Right lung (tissue), 10 donors: ENCODE measurements at places on chromosomes 16 and 17. TPM values are rescaled to one million over a fixed set of nuclear protein-coding genes. Genes with fewer than 3 reads are reported as not detected.

- DNase-seq, result no peak
Observed at GRCh38 chr17:81925860-81926450, 1.6 kb downstream of the MAFG start.

CTU2 gene
- polyA plus RNA-seq, result 7.9 TPM

- no peak for DNase-seq
Observed at GRCh38 chr17:78242024-78242742, 10.8 kb downstream of the TMEM235 start.

GRCh38 chr17:57779706-57780105, 34.6 kb upstream of the CCDC182 start:
- DNase-seq, result no peak

GRCh38 chr17:5065227-5065744, 13.0 kb upstream of the ZFP3 start:
- no peak for DNase-seq

KRT39 gene
- not detected for polyA plus RNA-seq

HOXB7 gene
- 6.2 TPM for polyA plus RNA-seq

DNA sequence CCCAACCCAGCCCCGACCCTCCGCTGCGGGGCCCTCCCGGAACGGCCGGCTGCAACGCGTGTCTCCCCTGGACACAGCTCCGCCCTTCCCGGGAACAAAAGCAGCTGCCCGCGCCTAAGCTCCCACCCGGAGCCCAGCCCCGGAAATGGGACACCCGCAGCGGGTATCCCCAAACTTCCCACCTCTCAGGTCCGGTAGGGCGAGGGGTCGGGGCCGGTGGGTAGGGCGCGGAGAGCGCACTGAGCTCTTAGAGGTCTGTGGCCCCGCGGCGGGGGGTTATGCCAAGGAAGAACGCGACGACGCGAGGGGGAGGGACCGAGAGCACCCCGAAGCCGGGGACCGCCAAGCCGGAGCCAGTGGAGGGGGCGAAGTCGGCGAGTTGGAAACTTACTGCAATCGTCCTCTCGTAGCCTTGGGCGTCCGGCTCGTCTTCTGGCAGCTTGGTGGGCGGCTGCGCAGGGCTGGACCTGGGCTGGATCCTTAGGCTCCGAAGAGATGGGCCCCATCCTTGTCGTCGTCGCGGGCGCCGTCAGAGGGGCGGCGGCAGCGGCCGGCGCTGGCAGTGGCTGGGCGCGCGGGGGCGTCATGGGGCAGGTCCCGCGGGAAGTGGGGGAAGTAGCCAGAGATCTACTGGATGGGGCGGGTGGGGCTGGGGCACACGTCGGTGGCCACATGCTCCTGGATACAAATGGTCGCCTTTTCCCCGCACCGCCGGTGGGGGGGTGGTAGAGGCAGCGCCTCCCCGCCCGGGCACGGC, 6.9 kb downstream of the USP6 start:
- peak; percentile 46 for DNase-seq

GRCh38 chr16:4325253-4325758, 9.4 kb downstream of the GLIS2 start:
- DNase-seq, result no peak

GRCh38 chr17:50926523-50926922, 60.4 kb upstream of the TOB1 start:
- DNase-seq, result no peak

ARL4D gene
- 10.5 TPM for polyA plus RNA-seq

DNA sequence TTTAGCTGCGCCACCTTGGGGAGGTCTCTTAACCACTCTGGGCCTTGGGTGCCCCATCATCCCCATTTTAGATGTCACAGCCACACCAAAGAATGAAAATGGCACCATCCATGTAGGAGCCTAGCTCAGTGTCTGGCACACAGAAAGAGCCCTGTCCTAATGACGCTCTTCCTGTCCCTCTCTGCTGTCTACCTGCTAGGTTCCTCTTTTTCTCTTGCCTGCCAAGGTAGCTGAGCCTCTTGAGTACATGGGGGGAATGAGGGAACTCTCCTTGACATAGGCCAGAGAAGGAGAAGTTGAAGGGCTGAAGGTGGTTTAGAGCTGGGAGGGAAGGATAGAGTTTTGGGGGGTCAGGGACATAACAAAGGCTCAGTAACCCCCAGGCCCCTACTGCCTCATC, 1.8 kb downstream of the RUNDC3A start:
- DNase-seq, result no peak

TPSG1 gene
- 0.60 TPM for polyA plus RNA-seq
